ENCODE measurements at places on chromosomes 5 and 9.

DNA sequence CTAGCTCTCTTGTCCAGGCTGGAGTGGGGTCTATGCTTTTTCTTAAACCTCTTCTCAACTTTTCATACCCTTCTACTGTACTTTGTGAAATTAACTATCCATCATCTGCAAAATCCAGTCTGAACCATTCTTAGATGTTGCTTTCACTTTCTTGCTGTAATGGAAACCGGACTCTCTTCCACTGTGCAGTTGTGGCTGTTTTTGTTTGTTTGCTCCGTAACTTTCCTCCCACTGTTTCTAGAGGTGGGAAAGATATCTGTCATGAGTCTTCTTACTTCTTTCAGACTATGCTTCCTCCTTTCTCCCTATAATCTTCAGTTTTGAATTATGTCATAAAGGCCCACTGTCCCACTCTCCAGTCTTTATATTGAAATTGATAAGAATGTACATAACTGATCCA, 6.5 kb downstream of the TNPO1 start:
- DNase-seq: no peak

- DNase-seq: no peak
Observed at GRCh38 chr5:179260324-179261070, 84.8 kb downstream of the ADAMTS2 start.

DNA sequence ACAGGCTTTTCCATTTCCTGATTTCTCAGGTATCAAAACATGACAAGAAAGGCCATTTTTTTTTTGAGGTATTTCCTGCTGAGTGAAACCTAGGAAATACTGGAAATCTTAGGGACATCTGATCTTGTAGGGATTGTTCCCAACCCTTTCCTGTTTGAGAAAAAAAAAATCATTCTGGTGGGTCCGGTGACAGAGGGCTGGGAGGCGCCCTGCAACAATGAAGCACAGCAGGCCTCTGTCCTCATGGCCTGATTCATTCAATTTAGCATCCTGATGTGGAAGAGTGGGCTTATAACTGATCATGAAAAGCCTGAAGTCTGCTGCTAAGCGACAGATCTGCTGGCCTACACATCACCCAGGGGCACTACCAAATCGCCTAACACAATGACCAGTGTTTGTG, 3.0 kb upstream of the C9orf153 start:
- no peak for DNase-seq

DNA sequence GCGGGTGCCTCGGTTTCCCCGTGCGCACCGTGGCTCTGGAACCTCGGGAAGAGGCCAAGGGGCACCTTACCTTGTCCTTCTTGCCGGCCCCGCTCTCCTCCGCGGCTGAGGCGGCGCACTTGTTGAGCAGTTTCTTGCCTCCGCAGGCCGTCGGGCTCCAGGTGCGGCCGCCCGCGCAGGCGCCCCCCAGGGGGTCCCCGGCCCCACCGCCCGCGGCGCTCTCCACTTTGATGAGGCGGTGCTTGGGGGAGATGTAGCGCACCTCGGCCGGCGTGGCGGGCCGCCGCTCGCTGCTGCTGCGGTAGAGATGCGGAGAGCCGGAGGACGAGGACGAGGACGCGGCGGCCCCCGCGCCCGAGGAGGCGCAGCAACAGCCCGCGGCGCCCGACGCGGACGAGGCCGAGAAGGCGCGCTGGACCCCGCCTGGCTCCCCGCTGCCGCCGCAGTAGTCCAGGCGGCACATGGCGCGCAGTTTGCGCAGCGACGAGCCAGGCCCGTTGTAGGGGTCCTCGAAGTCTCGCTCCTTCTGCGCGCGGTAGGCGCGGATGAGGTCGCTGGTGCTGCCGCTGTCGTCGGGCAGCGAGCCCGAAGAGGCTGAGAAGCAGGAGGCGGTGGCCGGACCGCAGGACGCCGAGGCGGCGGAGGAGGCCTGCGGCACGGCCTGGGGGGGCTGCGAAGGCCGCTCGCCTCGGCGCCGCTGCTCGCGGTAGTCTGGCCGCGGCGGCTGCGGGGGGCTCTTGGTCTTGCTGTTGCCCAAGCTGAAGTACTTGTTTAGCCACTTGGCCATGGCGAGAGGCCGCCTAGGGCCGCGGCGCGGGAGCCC, 957 bp downstream of the SHB start:
- peak; percentile 19 for DNase-seq

- DNase-seq: no peak
Observed at GRCh38 chr5:170355601-170356098, 33.5 kb downstream of the KCNMB1 start.

- no peak for DNase-seq
Observed at GRCh38 chr5:1876660-1877064, 6.1 kb downstream of the IRX4 start.

DNA sequence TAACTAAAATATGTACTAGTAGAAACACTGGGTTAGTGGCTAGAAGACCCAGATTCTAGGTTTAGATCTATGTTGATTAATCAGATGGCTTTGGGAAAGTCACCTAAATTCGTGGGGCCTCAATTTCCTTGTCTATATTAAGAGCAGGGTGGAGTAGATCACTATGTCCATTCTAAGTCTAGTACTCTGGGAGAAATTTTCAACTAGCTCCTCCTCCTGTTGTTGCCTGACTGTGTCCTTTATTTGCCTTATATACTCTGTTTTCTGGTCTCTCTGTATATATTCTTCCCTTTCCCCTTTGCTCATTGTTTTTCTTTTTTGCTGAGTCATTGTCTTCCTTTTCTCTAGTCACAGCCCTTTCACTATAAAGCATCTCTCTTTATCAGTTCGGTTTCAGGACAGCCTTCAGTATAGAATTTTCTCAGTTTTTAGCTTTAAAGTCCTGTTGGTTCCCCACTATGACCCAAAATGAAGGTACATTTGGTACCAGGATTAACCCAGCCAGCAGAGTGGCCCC, 44.5 kb upstream of the CDH6 start:
- no peak for DNase-seq

GRCh38 chr9:34362614-34363214, 14.0 kb downstream of the MYORG start:
- DNase-seq: no peak

DNA sequence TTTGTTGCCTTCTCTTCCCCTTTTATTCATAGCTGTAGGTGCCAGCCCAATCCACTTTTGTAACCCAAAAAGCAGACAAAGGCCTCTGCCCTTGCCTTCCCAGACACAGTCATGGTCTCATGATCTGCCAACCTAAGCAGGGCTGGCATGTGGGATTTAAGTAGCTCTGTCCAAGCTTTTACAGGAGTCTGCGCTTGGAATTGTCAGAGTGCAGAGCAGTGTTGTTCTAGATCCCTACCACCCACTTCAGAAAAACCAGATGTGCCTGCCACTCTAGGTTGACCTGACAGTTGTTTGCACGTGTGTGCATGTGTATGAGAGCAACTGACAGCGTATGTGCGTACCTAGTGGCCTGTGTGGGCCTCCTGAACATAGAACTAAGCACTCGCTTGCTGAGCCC, 87.8 kb upstream of the SPRY4 start:
- no peak for DNase-seq

DNA sequence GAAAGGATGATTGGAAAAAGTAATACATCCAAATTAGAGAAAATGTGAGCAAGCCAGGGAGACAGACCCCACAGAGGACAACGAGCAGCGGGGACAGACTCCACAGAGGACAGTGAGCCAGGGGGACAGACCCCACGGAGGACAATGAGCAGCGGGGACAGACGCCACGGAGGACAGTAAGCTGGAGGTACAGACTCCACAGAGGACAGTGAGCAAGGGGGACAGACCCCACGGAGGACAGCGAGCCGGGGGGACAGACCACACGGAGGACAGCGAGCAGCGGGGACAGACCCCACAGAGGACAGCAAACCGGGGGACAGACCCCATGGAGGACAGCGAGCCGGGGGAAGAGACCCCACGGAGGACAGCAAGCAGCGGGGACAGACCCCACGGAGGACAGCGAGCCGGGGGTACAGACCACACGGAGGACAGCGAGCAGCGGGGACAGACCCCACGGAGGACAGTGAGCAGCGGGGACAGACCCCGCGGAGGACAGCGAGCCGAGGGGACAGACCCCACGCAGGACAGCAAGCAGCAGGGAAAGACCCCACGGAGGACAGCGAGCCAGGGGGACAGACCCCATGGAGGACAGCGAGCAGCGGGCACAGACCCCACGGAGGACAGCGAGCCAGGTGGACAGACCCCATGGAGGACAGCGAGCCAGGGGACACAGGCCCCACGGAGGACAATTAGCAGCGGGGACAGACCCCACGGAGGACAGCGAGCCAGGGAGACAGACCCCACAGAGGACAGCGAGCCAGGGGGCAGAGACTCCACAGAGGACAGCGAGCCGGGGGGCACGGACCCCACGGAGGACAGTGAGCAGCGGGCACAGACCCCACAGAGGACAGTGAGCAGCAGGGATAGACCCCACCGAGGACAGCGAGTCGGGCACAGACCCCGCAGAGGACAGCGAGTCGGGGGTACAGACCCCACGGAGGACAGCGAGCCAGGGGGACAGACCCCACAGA, 1.9 kb upstream of the ZDHHC11 start:
- DNase-seq: no peak

DNA sequence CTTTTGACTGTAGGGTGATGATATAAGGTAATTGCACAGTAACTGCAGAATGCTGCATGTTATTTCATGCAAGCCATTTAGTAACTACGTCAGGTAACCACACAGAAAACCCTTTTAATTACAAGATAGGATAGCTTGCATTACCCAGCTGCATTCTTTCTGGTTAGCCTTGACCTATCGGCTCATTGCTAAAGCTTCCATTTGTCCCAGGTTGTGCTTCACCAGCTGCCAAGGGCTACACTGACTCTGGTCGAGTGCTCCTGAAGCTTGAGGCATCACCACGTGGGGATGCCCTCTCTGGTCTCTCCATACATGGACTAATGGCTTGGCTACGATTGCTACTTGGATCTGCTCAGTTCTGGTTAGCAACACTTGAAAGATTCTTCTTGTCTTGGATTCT, 81.1 kb upstream of the SLC12A2 start:
- no peak for DNase-seq

GRCh38 chr9:563200-563599, 278.3 kb upstream of the DMRT1 start:
- DNase-seq: no peak

GRCh38 chr5:117859176-117859575, 1129.2 kb downstream of the DTWD2 start:
- no peak for DNase-seq

- no peak for DNase-seq
Observed at GRCh38 chr5:7036192-7036835, 323.1 kb downstream of the TENT4A start.

Measured in naive thymus-derived CD4-positive, alpha-beta T cell (primary cell).